ENCODE measurements at places on chromosomes 13 and 19.

DNA sequence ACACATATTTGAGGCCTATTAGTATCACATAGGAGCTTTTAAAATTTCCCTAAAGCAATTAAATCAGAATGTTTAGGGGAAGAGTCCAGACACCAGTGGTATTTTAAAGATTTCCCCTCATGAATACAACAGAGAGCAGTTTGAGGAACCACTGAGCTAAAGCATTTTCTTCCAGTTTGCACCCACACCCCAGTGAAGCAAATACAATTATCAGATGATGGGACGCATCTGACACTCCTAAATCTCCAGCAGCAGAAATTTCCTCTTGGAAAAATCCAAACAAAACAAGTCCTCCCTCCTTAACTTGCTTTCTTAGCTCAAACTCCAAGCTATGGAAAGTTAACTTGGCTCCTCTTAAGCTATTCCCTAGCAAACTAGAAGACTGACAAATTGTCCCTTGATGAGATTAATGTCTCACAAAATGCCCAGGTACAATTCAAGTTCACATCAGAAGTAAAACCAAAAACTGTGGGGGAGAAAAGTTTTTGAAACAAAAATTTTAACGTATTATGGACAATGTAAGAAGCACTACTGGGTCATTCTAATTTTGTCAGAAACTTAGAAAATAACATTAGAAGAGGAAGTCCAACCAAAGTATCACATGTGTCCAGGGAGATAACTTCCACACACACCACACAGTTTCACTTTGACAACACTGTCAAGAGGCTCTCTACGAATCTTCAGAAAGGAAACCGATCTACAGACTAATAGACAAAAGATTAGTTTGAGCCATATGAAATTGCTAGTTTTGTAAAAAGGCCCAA lies 74.1 kb downstream of the ABCC4 start:
- DNase-seq, result no peak

DNA sequence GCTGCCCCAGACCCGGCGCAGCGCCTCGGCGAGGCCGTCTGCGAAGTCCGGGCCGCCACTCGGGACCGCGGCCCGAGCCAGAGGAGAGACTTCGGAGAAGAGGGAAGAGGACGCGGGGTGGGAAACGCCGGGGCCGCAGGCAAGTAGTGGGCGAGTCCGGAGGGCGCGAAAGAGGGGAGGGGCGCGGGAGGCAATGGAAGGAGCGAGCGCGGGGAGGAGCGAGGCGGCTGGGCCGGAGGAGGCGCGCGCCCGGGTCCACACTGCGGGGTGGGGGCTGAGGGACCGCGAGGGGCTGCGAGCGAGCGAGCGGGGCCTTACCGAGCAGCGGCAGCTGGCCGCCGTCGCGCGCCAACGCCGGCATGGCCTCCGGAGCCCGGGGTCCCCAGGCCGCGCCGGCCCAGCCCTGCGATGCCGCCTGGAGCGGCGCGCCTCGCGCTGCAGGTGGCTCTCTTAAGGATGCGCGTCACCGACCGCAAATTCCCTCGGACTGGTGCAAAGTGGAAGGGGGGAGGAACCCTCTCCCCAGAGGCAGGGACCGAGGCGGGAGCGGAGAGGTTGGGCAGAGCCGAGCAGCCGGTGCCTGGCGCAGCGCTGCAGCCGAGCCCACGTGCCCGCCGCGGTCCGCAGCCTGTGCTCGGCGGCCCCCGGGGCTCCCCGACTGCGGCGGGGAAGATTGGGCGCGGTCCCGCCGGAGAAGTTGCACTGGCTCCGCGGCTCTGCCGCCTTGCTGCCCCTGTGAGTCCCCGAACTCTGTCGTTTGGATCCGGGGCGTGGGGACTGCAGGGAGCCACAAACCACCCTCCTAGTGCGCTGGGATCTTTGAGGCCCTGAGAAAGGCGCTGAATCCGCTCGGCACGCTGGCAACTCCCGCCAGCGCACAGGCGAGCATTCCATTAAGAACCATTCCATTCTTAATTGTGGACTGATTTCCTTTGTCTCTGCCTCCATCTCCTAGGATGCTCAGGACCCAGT lies at the start of gene FLT3:
Gene FLT3 (minus strand): TSS at position 427 of the 972 bp plus-strand sequence. CDS start 66 bp downstream, at position 361.
- DNase-seq, result no peak

GRCh38 chr13:99258946-99259345 lies 767 bp upstream of the GPR18 start:
- DNase-seq, result no peak

DNA sequence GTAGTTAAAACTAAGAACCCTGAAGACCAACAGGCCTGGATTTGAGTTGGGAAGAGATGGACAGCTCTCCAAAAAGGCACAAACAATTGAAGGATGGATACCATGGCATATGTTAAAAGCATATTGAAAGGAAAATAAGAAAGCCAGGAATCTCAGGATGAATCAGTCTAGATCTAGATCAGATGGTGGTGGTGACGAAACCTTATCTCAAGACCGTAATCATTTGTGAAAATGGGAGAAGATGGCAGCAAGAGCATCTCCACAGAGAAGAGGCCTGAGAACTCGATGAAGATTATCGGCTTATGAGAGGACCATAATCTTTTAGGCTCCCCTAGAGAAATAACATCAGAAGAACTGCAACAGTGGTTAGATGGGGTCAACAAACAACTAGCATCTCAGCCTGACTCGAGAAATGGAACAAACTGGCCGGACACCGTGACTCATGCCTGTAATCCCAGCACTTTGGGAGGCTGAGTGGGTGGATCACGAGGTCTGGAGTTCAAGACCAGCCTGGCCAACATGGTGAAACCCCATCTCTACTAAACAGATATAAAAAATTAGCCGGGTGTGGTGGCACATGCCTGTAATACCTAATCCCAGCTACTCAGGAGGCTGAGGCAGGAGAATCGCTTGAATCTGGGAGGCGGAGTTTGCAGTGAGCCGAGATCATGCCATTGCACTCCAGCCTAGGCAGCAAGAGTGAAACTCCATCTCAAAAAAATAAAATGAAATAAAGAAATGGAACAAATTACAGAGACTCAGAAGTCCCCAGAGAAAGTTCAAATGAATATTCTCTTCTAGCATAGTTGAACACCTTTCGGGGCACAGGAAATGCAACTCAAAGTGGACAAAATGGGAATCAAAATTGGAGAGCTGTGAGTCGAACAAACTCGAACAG lies 47.6 kb downstream of the FOXO1 start:
- DNase-seq, result no peak

DNA sequence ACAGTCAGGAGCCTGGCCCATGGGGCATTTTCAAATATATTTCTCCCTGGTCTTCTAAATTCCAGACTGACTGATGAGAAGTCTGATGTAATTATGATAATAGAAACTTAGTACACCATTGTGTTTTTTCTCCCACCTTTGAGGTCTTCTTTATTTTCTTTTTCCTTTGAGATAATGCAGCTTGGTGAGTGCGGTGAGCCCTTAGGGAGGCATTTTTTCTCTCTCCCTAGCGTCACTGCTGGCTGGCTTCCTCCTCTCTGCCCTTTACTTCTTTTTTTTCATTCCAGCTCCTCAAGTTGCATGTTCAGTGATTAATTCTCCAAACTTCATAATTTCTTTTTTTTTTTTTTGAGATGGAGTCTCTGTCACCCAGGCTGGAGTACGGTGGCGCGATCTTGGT lies 12.8 kb upstream of the CDC42EP5 start:
- DNase-seq, result no peak

DNA sequence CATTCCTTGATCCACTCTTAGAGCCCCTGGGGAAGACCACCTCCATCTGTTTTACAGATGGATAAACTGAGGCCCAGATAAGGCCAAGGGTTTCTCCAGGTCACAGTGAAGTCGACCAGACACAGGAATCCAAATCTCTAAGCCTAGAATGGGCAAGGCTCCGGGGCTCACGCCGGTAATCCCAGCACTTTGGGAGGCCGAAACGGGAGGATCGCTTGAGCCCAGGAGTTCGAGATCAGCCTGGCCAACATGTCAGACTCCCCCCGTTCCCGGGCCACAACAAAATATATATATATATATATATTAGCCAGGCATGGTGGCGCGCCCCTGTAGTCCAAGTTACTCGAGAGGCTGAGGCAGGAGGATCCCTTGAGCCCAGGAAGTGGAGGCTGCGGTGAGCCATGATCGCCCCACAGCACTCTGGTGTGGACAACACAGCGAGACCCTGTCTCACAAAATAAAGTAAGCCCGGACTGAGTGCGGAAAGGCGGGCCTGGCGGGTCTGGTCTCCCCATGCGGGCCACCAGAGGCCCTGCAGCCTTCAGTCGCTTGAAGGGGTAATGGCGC lies 615 bp upstream of the RPL13A start:
- no peak for DNase-seq

- no peak for DNase-seq
Measured at GRCh38 chr13:111559612-111560403, 239.4 kb downstream of the TEX29 start.

- no peak for DNase-seq
Measured at GRCh38 chr19:52444506-52444905, 8.8 kb upstream of the ZNF578 start.

- no peak for DNase-seq
Measured at GRCh38 chr13:20701461-20701860, 2.0 kb upstream of the IL17D start.

- no peak for DNase-seq
Measured at GRCh38 chr13:109833940-109834339, 47.6 kb upstream of the IRS2 start.

GRCh38 chr13:25981060-25981459 lies 70.8 kb downstream of the SHISA2 start:
- no peak for DNase-seq

- no peak for DNase-seq
Measured at GRCh38 chr19:16541526-16542044, 652 bp downstream of the CHERP start.

GRCh38 chr19:8395621-8396082 lies 5.5 kb downstream of the RAB11B start:
- no peak for DNase-seq

DNA sequence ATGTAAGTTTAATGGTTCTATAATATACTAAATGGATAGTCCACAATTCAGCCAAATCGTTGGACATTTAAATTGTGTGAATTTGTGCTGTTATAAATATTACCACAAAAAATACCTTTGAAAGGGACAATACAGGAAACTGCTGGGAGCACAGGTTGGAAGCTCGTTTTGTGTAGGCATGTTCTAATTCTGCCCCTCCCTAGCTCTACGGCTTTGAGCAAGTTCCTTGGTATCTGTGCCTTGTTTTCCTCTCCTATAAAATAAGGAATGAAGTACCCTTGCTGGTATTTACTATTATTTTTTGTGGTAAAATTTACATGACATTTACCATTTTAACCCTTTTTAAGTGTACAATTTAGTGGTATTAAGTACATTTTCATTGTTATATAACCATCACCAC lies 102.6 kb upstream of the SLC7A1 start:
- no peak for DNase-seq

DNA sequence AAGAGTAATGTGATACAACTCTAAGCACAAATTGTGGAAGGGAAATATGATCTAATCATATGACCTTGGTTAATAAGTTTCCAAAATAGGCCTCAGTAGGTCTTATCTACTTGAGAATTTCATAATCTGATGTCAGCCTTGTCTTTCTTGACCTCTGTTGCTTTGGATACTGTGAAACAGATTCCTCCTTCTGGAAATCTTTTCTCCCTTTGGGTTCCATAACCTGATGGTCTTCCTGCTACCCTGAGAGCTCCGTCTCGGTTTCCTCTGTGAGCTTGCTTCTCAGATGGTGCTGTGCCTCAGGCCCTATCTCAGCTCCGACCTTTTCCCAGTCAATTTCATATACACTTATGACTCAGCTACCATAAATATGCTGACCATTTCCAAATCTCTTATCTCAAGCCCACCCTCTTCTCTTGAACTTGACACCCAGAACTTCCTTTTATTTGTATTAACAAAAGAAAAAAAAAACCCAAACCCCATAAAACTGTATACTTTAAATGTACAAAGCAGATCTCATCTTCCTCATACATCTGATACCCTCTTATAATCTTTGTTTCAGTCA lies 6.4 kb upstream of the SLC46A3 start:
- DNase-seq, result no peak

- no peak for DNase-seq
Measured at GRCh38 chr19:28560786-28561185, 652.2 kb downstream of the UQCRFS1 start.

DNA sequence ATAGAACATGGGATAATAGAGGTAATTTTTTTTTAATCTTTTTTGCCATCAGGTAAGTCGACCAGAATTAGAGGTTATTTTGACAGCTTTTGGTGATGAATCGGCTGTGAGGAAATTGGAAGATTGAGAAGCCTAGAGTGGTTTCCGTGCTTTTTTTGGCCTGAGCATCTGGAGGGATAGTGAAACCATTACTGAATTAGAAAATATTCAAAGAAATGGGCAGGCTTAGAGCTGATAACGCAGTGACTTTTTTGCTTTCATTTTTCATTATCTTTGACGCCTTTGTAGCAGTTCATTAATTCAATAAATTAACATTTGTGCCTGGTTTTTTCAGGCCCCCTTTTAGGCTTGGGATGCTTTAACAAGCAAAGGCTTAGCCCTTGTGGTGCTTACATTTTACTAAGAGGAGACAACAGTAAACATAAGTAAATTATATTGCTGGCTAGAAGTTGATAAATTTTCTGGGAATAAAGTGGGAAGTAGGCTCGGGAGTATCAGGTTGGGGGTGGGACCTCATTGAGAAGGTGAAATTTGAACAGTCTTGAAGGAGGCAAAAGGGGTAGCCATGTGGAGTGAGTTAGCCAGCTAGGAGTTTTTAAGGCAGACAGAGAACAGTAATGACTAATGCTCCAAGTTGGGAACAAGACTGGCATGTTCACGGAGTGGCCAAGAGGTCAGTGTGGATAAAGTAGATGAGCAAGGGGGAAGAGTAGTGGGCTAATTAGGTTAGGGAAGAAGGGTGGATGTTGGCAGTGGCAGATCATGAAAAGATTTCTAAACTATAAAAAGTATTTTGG lies 36.5 kb downstream of the GTF2F2 start:
- no peak for DNase-seq

DNA sequence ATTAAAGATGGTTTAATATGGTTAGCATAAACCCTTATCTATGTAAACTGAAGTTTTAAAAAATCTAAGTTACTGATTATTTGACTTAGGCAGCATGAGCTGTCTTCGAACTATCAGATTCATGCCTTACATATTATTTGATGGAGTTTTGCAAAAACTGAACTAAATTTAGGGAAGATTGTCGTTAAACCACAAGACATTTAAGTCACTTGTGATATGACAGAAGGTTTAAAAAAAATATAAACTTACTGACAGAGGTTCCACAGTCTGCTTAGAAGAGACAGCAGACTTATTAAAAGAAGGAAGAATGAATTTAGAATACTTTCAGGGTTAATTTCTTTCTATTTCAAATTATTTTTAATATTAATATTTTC lies 110.9 kb upstream of the FRY start:
- DNase-seq, result no peak

GRCh38 chr13:46529216-46529919 lies 23.6 kb upstream of the LRCH1 start:
- no peak for DNase-seq

Measured in Panc1 (cell line).